Activated T-cell treated with anti-CD3 and anti-CD28 coated beads for 4 hours (primary cell): ENCODE measurements at places on chromosomes 7 and 10.

- DNase-seq: no peak
These were observed 264.3 kb upstream of the POM121L12 start for GRCh38 chr7:52771177-52771576.

- no peak for DNase-seq
These were observed 130.0 kb downstream of the CDK14 start for GRCh38 chr7:90726120-90726519.

DNA sequence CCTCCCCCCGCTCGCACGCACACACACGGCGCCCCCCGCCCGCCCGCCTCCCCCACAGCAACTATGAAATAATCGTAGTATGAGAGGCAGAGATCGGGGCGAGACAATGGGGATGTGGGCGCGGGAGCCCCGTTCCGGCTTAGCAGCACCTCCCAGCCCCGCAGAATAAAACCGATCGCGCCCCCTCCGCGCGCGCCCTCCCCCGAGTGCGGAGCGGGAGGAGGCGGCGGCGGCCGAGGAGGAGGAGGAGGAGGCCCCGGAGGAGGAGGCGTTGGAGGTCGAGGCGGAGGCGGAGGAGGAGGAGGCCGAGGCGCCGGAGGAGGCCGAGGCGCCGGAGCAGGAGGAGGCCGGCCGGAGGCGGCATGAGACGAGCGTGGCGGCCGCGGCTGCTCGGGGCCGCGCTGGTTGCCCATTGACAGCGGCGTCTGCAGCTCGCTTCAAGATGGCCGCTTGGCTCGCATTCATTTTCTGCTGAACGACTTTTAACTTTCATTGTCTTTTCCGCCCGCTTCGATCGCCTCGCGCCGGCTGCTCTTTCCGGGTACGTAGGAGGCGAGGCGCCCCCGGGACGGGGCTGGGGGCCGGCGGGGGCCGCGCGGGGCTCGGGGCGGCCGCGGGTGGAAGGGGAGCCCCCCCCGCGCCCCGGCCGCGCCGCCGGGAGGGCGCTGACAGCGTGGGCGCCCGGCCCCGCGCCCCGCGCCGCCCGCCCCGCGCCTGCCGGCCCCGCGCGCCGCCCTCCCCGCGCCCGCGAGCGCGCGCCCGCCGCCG is 441 bp downstream of the BMI1 start:
- peak; percentile 66 for DNase-seq

DNA sequence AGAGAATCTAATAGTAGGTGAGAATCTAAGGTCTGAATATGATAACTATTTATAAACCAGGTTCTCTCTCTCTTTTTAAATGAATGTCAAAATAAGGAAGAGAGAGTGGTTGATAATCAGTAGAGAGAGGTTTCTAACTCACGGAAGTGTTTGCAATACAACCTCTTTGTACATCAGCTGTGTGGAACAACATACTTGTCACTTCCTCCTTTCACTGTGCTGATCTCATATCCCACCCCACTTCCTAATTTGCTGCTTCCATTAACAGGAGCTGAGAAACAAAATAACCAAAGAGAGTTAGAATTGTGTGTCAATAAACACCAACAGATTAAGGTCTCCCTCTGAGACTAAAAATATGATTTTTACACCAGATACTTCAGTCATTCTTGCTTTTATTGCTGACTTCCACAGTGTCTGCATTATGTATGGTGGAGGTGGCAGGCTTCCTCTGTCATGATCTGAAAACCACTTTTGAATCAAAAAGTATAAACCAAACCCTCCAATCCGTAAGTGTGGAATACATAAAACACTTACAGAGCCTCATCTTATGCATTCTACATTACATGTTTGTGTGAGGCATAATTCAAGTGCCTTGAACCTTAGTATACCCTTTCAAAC is 25.0 kb downstream of the CACUL1 start:
- DNase-seq: no peak

DNA sequence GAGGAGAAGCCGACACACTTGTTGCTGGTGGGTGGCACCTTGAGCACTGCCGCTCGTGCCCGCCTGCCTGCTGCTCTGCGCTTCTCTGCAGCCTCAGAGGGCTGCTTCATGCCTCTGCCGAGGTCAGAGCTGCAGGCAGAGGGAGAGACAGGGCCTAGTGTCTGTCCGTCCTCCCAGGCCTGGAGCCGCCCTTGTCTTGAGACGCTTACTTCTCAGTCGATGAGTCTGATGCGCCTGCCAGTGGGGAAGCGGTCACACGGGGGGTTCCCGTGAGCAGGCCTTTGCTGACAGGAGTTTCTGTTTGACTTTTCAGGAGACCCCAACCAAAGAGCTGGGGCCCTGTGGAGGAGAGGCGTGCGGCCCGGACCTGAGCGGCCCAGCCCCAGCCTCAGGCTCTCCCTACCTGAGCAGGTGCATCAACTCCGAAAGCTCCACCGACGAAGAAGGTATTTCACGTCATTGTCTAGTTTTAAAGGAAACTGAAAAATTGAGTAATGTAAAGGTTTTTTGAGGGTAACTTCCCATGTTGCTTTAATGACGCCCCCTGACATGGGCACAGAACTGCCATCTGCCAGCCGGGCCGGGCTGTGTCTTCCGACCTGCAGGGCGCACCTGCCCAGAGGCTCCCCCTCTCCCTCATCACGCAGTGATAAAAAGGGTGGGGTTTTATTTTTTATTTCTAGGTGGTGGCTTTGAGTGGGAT is 7.8 kb upstream of the BHLHA15 start:
- no peak for DNase-seq

DNA sequence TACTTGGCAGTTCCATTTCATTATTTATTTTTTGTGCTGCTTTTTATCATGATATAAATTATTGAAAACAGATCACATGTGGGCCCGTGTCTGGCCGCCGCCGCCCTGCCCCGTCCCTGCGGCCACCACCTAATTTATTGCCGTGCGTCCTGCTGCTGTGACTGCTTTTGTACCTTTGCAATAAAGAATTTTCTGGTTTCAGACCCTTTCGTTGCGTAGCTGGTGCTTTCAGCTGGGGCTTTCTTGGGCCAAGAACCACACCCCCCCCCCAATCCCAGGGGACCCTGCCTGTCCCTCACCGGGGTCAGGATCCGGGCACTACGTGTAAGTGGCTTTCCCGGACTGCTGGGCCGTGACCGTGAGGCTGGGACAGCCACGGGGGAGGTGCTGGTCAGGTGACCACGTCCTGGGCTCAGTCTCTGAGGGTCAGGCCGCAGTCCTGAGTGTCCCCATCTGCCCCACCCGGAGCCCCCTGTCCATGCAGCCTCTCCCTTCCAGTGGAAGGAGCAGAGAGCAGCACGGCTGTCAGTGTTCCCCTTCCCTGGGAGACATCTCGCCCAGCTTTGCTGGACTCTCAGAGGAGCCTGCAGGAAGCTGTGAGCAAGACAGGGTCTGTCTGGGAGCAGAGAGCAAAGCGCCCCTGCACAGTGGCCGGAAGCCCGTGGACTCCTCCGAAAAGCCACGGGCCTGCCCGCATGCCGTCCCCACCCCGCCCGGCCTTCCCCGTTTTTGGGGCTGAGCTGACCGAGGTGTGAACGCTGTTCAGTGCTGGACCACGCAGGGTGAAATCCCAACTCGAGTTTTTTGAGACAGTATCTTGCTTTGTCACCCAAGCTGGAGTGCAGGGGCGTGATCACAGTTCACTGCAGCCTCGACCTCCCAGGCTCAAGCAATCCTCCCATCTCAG is 12.6 kb downstream of the MAFK start:
- no peak for DNase-seq

DNA sequence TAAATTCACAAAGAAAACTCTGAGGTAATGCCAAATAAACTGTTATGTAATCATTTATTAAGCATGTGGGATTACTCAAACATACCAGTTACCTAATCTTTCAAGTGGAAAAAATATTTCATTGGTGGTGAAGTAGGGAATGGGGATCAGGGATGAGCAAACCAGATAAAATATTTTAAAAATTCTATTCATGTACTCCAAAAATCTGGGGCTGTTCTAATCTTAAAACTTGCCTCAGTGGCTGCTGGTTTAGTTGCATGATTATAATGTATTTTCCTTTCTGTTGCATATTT is 19.5 kb downstream of the LMOD2 start:
- DNase-seq: no peak

GRCh38 chr7:155842496-155843265 is 30.4 kb upstream of the SHH start:
- DNase-seq: no peak

DNA sequence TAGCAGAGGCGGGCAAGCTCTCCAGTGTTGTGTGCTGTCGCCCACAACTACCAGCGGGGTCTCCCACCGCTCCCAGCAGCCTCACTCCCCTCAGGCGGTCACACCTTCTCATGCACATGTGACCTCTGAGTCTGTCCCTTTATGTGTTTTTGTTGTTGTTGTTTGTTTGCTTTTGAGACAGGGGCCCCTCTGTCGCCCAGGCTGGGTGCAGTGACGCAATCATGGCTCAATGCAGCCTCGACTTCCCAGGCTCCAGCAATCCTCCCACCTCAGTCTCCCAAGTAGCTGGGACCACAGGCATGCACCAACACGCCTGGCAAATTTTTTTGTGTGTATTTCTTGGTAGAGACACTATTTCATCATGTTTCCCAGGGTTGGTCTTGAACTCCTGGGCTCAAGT is 1.5 kb downstream of the CPSF4 start:
- no peak for DNase-seq

- DNase-seq: peak; percentile 69
These were observed at the start of gene TPST1 for GRCh38 chr7:66204822-66205740. Gene TPST1, plus strand, starts transcription at chr7:66205334. Its CDS starts 35,092 bp downstream, at chr7:66240426.

GRCh38 chr7:121271098-121271497 is 57.7 kb upstream of the WNT16 start:
- DNase-seq: no peak

DNA sequence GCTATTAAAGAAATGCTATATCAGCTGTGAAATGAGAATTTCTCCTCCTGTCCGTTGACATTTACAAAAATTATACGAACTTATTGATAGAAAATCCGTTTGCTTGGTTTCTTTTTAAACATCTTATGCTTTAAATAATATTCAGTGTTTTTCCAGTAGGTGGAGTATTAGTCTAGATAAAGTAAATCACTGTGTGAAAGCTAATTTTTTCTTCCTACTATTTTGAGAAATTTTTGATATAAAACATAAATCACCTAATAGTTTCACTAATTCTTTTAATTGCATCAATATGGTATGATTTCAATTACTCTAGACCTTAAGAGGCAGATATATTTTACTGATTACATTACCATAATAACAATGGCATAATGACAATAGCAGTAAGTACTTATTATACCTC is 335.2 kb upstream of the C7orf33 start:
- DNase-seq: no peak

- DNase-seq: no peak
These were observed 222.2 kb downstream of the DNAJB6 start for GRCh38 chr7:157558875-157559595.

GRCh38 chr7:94029976-94030375 is 25.8 kb upstream of the BET1 start:
- DNase-seq: no peak

DNA sequence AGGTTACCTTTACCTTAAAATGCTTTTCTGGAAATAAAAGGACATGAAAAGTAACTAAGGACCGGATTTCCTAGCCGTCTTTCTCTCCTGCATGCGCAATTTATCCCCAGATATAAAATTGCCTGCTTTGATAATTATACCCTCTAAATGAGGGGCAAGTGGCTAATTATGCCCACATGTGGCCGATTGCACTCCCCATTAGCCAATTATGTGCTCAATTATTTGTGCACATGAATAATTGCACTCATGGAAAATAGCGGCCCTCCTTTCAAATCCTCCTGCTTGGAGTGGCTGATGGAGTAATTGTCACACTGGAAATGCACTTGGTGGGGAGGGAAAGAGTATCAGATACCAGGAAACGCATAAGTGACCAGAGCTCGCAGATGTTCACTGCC is 66.4 kb upstream of the ATRNL1 start:
- no peak for DNase-seq

GRCh38 chr10:18498998-18499397 is 152.4 kb downstream of the NSUN6 start:
- no peak for DNase-seq

- DNase-seq: no peak
These were observed 477.2 kb downstream of the GPAM start for GRCh38 chr10:111706331-111706730.

- no peak for DNase-seq
These were observed 60.5 kb downstream of the KIAA1217 start for GRCh38 chr10:24269476-24269875.

- no peak for DNase-seq
These were observed 15.1 kb downstream of the WAPL start for GRCh38 chr10:86506499-86506898.

GRCh38 chr10:70601746-70602145 is 795 bp downstream of the PRF1 start:
- DNase-seq: no peak

DNA sequence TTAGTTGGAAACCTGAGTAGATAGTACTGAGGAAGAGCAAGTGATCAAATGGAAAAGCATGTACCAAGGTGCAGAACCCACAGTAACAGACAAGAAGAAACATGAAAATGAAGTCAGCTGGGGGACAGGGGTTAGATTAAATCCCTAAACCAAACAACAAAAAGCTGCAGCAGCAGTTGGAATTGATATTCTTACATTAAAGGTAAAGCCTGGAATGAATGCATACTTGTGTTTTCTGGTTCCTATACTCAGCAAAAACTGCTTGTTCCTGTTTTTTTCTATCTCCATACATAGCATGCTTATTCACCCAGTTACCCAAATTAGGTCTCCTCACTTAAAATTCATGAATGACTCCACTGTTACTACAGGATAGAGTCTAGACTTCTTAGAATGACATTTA is 92.4 kb downstream of the TPST1 start:
- DNase-seq: no peak

DNA sequence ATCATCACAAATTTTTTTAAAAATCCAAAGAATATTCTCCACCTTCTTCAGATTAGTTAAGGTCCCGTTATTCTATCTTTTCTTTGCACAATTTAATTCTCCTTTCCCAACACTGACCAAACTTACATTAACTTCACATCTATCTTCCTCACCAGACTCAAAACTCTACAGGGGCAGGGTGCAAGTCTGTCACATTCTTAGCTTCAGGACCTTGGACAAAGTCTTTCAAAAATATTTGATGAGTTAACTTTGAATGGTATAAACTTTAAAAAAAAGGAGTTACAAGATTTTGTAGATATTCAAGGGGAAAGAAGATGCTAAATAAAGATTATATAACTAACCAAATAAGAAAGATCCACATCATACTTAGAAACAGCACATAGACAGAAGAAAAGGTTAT is 132.7 kb downstream of the ZNF438 start:
- no peak for DNase-seq

DNA sequence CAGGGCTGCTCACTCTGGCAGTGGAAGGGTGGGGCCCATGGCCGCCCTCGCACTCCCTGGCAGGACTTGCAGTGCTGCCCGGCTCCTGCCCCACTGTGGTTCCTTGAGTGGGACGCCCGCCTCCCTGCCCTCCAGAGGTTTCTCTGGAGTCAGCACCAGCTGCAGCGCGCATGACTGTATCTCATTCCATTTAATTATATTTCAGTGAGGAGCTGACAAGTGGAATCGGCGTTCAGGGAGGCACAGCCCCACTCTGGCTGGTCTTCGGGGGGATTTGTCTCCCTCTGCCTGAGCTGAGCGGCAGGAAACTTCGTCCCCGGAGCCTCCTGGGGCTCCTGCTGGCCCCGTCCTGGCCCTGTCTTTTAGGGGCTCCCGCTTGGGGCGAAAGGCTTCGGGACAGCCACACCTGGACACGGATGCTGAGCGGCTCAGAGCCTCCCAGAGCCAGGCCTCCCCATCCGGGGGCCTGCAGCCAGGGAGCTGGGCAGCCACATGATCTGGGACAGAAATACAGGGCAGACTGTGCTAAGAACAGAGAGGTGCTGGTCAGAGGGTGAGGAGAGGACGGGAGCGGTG is 75.3 kb upstream of the NKX6-2 start:
- no peak for DNase-seq

- no peak for DNase-seq
These were observed 50.0 kb downstream of the MAGI2 start for GRCh38 chr7:79403451-79403850.

GRCh38 chr7:121012919-121013318 is 24.4 kb downstream of the CPED1 start:
- no peak for DNase-seq
